Activated CD4-positive, alpha-beta T cell treated with anti-CD3 and anti-CD28 coated beads, Interleukin-2, amount 10 ng/mL, durations not matched to agents 7 days and 5 days (primary cell): ENCODE measurements at places on chromosomes 16 and 17. TPM values are rescaled to one million over a fixed set of nuclear protein-coding genes. Genes with fewer than 3 reads are reported as not detected.
A peak's percentile ranks its signal among the peaks of the same experiment; 100 is the strongest.

Gene TP53TG3E
- not detected for total RNA-seq

Gene TPSG1
- not detected for total RNA-seq

Gene UBE2O
- total RNA-seq, result 31.3 TPM

Gene CA5A
- total RNA-seq, result not detected

Gene TSNAXIP1
- 0.27 TPM for total RNA-seq

DNA sequence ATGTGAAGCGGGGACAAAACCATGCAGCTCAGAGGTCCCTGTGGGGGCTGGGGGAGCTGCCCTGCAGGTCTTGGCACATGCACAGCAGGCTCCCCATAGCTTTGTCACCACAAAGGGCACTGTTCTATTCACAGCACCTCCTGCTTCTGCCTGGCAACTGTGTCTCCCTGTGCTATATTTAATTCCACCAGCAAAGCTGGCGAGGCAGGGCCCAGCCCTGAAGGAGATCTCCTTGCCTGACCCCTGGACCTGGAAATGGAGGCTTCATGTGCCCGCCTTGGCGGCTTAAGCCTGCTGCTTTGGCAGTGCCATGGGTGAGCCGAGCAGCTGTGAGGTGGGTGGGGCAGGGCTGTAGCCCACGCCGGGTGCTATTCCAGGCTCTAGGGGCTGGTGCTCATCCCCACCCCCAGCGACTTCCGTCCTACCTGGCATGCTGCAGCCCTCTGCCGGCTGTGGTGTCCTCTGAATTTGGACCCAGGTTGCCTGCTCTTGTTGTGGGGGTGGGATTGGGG lies 6.8 kb downstream of the LDHD start:
- H3K36me3 ChIP-seq, result peaks cover 6% of the 10 kb centered on the region
- DNase-seq, result no peak
- peak overlapping the region; percentile 54 for H3K4me3 ChIP-seq
- H3K27ac ChIP-seq, result peak overlapping the region; percentile 88
- no peaks in the 10 kb centered on the region for H3K27me3 ChIP-seq

DNA sequence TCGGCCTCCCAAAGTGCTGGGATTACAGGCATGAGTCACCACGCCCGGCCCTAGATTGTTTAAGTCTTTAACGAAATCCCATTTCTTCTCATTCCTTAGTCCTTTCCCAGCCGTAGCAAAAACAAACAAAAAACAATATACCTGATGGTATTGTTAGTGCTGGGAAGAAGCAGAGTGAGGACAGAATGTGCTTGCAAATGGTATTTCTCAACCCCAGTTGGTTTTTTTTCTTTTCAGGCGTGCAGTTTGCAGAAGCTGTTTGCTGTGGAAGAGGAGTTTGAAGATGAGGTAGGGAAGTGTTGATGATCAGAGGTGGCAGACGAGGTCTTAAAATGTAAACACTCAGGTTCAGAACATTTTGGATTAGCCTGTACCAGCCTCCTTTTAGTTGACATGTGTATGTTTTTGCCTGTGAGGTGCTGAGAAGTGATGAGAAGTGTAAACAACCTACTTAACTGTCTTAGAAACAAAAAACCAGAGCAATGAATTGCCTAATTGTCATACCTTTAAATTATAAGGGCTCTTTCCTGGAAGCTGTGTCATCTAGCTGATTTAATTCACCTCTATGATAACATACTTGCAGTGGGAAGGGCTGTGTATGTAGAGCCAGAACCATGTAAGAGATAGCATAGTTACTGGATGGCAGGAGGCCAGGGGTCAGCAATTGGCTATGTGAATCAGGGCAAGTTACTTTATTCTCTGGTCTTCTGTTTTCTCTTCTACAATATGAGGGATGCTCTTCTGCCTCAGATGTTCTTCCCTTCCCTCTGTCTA lies 3.4 kb downstream of the HROB start:
- no peak overlapping the region for H3K27ac ChIP-seq
- H3K4me1 ChIP-seq, result peaks cover 21% of the 10 kb centered on the region
- no peak overlapping the region for H3K4me3 ChIP-seq
- peaks cover 18% of the 10 kb centered on the region for H3K36me3 ChIP-seq

GRCh38 chr16:9191274-9191850 lies 99.9 kb downstream of the HAPSTR1 start:
- H3K36me3 ChIP-seq, result no peaks in the 10 kb centered on the region
- no peak overlapping the region for H3K4me3 ChIP-seq
- no peak for DNase-seq
- H3K27me3 ChIP-seq, result no peaks in the 10 kb centered on the region

GRCh38 chr17:1239210-1239609 lies 31.0 kb upstream of the BHLHA9 start:
- H3K36me3 ChIP-seq, result no peaks in the 10 kb centered on the region
- peaks cover 15% of the 10 kb centered on the region for H3K4me1 ChIP-seq
- H3K27ac ChIP-seq, result peak overlapping the region; percentile 72
- peaks cover 24% of the 10 kb centered on the region for H3K27me3 ChIP-seq
- H3K4me3 ChIP-seq, result no peak overlapping the region
- peak; percentile 31 for DNase-seq

DNA sequence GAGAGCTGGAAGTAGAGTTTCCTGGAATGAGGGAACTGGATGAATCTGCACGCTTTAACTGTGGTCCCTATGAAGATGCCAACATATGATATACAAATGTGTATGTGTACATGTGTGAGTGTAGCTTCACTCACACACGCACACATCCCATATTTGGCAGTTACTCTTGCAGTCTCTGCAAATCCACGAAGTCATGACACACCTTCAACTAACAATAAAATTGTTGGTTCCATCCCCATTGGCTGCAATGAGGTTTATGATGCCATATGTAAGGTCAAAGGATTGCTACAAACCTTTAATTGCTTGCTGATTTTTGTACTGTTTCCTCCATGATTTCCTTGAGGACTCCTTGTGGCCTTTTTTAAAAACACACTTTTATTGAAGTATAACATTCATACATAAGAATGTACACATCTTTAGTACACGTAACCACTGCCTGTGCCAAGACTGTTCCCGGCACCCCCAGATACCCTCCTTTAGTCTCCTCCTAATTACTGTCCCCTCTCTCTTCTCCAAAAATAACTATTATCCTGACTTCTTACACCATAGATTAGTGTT lies 22.0 kb downstream of the MYO1D start:
- no peaks in the 10 kb centered on the region for H3K4me1 ChIP-seq
- no peak for DNase-seq
- H3K27ac ChIP-seq, result no peak overlapping the region
- H3K27me3 ChIP-seq, result peaks cover 18% of the 10 kb centered on the region

- peak; percentile 18 for DNase-seq
- H3K4me1 ChIP-seq, result peaks cover 10% of the 10 kb centered on the region
- H3K27me3 ChIP-seq, result no peaks in the 10 kb centered on the region
- no peak overlapping the region for H3K4me3 ChIP-seq
- no peaks in the 10 kb centered on the region for H3K36me3 ChIP-seq
Measured at GRCh38 chr17:57552114-57552624, 192.9 kb downstream of the CCDC182 start.

GRCh38 chr16:71499775-71500364 lies 10.7 kb upstream of the ZNF19 start:
- no peaks in the 10 kb centered on the region for H3K4me1 ChIP-seq
- peak; percentile 67 for DNase-seq
- H3K27me3 ChIP-seq, result no peaks in the 10 kb centered on the region
- H3K4me3 ChIP-seq, result no peak overlapping the region
- H3K27ac ChIP-seq, result no peak overlapping the region
- H3K36me3 ChIP-seq, result no peaks in the 10 kb centered on the region
